CD4-positive, alpha-beta T cell (primary cell): ENCODE measurements at places on chromosomes 1 and 21.

DNA sequence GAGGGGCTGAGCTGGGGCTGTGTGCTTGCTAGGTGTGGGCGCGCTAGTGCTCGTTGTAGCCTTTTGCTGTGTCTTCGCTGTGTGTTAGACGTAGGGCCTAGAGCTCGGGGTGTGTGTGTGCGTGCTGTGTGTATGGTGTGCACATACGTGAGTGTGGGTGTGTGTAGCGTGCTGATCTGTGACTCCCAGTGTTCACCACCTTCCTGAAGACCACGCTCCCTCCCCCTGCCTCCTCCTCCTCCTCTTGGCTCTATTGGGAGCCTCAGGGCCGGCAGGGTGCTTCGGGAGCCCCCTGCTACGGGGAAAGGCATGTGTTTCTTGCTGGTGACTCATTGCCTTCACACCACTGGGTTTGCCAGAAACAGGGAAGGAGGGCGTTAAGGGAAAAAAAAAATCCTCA, 9.4 kb upstream of the KCNC4 start:
- H3K4me3 ChIP-seq: no peak overlapping the region
- DNase-seq: no peak
- H3K4me1 ChIP-seq: peaks cover 14% of the 10 kb centered on the region
- H3K27me3 ChIP-seq: no peaks in the 10 kb centered on the region

DNA sequence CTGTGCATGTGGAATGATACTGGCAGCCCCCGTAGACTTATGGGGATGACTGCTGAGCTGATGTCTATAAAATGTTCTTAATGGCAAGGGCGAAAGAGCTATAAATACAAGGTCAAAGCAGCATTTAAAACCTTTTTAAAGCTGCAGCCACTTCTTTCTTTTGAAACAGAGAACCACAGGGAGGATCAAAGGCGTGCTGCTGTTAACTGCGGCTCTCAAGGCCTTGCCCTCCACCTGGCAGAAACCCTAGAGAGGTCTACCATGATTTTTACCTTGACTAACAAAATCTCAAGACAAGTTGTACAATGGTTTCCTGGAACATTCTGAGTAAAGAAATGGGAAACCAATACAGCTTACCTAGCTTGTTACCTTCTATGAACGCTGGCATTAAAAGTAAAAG, 89.7 kb downstream of the SLC45A1 start:
- H3K4me1 ChIP-seq: peaks cover 64% of the 10 kb centered on the region
- H3K4me3 ChIP-seq: no peak overlapping the region
- peak overlapping the region; percentile 41 for H3K27ac ChIP-seq
- peaks cover 65% of the 10 kb centered on the region for H3K36me3 ChIP-seq
- H3K27me3 ChIP-seq: no peaks in the 10 kb centered on the region
- DNase-seq: peak; percentile 59

DNA sequence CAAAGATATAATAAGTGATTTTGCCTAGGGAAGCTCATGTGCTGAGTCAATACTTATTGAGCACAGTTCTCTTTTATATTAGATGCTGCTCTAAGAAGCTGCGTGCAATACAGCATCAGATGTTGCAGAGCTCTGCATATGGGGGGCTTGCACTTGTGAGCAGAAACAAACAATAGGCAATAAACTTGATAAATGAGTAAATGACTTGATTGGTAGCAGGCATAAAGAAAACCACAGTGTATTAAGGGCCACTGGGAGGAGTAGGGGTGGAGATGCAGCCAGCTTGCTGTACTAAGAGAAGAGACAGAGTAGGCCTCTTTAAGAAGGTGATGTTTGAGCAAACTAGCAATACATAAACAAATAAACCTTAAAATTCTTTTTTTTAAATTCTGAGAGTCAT, 598.5 kb upstream of the ADAMTS5 start:
- H3K36me3 ChIP-seq: no peaks in the 10 kb centered on the region
- no peak overlapping the region for H3K4me3 ChIP-seq
- DNase-seq: no peak
- no peak overlapping the region for H3K27ac ChIP-seq
- H3K27me3 ChIP-seq: no peaks in the 10 kb centered on the region
- H3K4me1 ChIP-seq: no peaks in the 10 kb centered on the region

DNA sequence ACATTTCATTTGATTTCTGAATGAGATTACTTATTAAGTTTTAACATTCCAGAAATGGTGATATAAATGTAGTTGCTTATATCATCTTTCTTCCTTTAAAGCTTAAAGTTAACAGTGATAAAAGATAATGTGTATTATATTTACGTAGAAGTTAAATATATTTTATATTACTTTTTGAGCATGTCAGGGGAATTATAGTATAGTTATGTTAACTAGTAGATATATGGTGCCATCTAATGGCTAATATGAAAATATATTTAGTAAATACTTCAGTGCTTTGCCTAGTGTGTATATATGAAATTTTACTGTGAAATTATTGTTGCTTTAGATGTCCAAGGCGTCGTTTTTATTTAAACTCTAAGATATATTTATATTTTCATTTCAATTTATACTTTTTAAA, 51.5 kb downstream of the SYT14 start:
- DNase-seq: no peak
- no peak overlapping the region for H3K27ac ChIP-seq
- H3K4me1 ChIP-seq: no peaks in the 10 kb centered on the region
- peaks cover 9% of the 10 kb centered on the region for H3K27me3 ChIP-seq

- no peak overlapping the region for H3K27ac ChIP-seq
- no peak for DNase-seq
- peaks cover 7% of the 10 kb centered on the region for H3K4me1 ChIP-seq
- no peaks in the 10 kb centered on the region for H3K27me3 ChIP-seq
- H3K36me3 ChIP-seq: no peaks in the 10 kb centered on the region
- H3K4me3 ChIP-seq: no peak overlapping the region
Measured at GRCh38 chr21:38751379-38752050, 54.2 kb upstream of the ETS2 start.

GRCh38 chr1:218462587-218462986, 117.5 kb downstream of the TGFB2 start:
- H3K4me1 ChIP-seq: no peaks in the 10 kb centered on the region
- no peaks in the 10 kb centered on the region for H3K36me3 ChIP-seq
- no peak overlapping the region for H3K4me3 ChIP-seq

DNA sequence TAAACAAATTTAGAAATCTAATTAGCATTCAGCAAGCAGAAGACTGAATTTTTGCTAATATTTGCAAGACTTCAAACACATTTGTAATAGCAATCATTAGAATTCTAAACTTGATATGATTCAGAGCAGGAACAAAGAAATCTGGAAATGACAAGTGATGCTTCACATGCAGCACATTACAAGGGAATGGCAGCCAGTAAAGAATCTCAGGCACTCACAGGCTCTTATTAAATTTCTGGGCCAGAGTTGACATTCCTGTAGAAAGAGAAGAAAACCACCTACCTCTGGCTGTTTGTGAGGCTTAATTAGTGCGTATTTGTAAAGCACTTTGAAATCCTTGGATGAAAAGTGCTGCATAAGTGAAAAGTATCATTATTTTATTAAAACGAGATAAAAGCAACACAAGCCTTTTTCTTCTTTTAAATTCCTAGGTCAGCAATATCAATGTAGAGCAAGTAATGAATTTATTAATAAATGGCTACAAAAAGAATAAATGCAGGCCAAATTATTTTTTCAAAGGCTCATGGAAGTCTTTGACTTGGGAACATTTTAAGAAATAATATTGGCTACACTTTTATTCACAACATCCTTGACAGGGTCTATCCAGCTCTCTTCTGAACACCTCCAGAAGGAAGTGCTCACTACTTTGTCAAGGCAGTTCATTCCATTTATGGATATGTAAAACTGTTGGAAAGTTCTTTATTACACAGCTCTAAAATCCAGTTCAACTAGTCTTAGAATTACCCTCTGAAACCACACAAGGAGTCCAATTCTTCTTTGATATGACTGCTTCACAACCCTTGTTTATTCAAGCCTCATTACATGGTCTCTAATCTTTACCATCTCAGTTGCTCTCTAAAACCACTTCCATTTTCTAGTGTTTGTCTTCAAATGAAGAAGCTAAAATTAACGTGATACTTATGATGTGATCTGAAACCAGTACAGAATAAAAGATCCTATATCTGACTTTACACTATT, 32.1 kb upstream of the SCYL3 start:
- H3K27me3 ChIP-seq: no peaks in the 10 kb centered on the region
- H3K4me1 ChIP-seq: no peaks in the 10 kb centered on the region
- H3K4me3 ChIP-seq: no peak overlapping the region
- no peak overlapping the region for H3K27ac ChIP-seq

DNA sequence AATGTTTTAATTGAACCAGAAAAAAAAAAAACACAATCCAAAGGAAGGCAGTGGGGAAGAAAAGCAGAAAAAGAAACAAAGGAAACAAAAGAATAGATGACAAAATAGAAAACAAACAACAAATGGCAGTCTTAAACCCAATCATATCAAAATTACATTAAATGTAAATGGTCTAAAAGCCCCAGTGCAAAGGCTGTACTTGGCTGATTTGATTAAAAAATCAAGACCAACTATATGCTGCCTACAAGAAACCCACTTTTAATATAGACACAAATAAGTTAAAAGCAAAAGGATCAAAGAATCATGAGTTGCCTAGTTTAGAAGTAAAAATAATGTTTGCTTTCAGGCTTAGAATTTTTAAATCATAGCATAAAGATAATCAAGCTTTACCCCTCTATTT, 19.8 kb upstream of the C1orf115 start:
- H3K27me3 ChIP-seq: peaks cover 3% of the 10 kb centered on the region
- no peak overlapping the region for H3K27ac ChIP-seq
- no peak for DNase-seq
- H3K4me3 ChIP-seq: no peak overlapping the region

- no peak overlapping the region for H3K27ac ChIP-seq
- no peaks in the 10 kb centered on the region for H3K36me3 ChIP-seq
- no peak for DNase-seq
- H3K4me1 ChIP-seq: peaks cover 73% of the 10 kb centered on the region
- H3K4me3 ChIP-seq: no peak overlapping the region
- no peaks in the 10 kb centered on the region for H3K27me3 ChIP-seq
Measured at GRCh38 chr1:41659159-41659495, 174.6 kb upstream of the EDN2 start.

DNA sequence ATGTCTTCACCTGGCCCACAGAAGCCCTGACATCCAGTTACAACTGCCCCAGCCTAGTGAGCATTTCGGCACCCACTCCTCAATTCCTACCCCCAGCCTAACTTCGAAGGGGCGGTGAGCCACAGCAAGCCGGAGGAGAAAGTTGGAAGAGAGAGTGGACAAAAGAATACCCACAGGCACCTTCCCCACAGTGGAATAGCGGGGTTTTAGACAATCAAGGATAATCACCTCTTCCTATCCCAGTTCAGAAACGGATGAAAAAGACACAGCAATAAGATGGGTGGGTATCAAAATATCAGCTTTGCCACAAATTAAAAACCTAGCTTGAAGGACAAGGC, 1.3 kb upstream of the LSS start:
- peak overlapping the region; percentile 53 for H3K4me3 ChIP-seq
- no peaks in the 10 kb centered on the region for H3K27me3 ChIP-seq
- peaks cover 13% of the 10 kb centered on the region for H3K36me3 ChIP-seq
- DNase-seq: no peak
- peaks cover 31% of the 10 kb centered on the region for H3K4me1 ChIP-seq
- no peak overlapping the region for H3K27ac ChIP-seq

DNA sequence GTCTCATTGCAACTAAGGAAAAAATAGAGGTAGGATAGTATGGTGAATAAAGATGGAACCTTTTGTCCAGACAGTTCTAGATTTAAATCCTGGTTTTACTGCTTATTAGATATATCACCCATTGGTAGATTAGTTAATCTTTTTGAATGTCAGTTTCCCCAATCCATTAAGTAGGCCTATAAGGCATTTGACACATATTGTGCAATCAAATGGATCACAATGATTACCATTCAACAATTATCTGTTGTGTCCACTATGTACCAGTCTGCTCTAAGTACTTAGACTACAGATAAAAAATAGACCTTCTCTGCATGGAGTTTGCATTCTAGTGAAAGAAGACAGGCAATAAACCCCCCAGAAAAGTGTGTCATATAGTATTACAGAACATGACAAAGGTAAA, 6.0 kb upstream of the PALMD start:
- H3K27ac ChIP-seq: no peak overlapping the region
- H3K4me3 ChIP-seq: no peak overlapping the region
- DNase-seq: no peak
- H3K36me3 ChIP-seq: no peaks in the 10 kb centered on the region
- no peaks in the 10 kb centered on the region for H3K4me1 ChIP-seq

DNA sequence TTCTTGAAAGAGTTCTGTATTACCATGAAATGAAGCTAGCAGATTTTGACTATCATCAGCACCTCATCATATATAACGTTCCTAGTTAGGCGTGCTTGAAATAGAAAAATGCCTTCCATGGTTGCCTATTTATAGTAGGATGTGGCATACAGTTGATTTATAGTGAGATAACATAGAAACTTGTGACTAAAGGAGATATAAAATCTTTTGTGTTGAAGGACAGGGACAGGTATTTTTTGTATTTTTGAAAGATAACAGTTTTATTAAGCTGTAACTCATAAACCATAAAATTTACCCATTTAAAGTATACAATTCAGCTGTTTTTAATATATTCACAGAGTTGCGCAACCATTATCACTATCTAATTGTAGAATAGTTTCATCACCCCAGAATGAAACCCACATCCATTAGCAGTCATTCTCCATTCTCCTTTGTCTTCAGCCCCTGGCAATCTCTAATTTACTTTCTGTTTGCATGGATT, 19.3 kb downstream of the SPEN start:
- H3K4me3 ChIP-seq: no peak overlapping the region
- H3K4me1 ChIP-seq: peaks cover 19% of the 10 kb centered on the region
- H3K27me3 ChIP-seq: no peaks in the 10 kb centered on the region
- peaks cover 3% of the 10 kb centered on the region for H3K36me3 ChIP-seq
- no peak for DNase-seq
- H3K27ac ChIP-seq: no peak overlapping the region

GRCh38 chr1:244665771-244666217, 12.9 kb downstream of the DESI2 start:
- no peaks in the 10 kb centered on the region for H3K4me1 ChIP-seq
- peaks cover 5% of the 10 kb centered on the region for H3K36me3 ChIP-seq
- H3K27me3 ChIP-seq: no peaks in the 10 kb centered on the region
- no peak overlapping the region for H3K4me3 ChIP-seq
- H3K27ac ChIP-seq: no peak overlapping the region
- no peak for DNase-seq

GRCh38 chr21:20698585-20698984, 299.6 kb upstream of the NCAM2 start:
- no peak overlapping the region for H3K27ac ChIP-seq
- DNase-seq: no peak
- H3K36me3 ChIP-seq: no peaks in the 10 kb centered on the region
- H3K4me3 ChIP-seq: no peak overlapping the region
- no peaks in the 10 kb centered on the region for H3K27me3 ChIP-seq
- no peaks in the 10 kb centered on the region for H3K4me1 ChIP-seq

GRCh38 chr1:21325731-21326387, 35.6 kb upstream of the ECE1 start:
- DNase-seq: no peak
- H3K36me3 ChIP-seq: peaks cover 9% of the 10 kb centered on the region
- H3K27me3 ChIP-seq: no peaks in the 10 kb centered on the region
- H3K4me1 ChIP-seq: peaks cover 82% of the 10 kb centered on the region
- peak overlapping the region; percentile 73 for H3K27ac ChIP-seq

DNA sequence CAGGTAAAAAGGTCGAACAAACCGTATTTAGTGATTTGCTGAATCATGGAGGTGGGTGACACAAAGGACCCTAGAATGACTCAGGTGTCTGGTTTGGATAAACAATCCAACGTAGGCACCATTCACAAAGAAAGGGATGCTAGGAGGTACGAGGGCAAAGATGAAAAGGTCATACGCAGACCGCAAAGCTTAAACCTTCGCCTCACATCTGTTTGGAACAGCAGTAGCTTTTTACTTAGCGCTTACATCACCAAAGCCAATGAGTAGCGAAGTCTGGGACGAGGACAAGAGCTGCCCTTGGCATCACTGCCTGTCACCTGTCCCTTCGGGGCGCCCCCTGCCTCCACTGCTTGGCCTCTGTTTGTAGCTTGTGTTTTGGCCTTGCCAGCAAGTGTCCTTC, 350.2 kb downstream of the SMYD3 start:
- H3K4me3 ChIP-seq: no peak overlapping the region
- no peak overlapping the region for H3K27ac ChIP-seq
- no peak for DNase-seq
- no peaks in the 10 kb centered on the region for H3K4me1 ChIP-seq
- H3K36me3 ChIP-seq: peaks cover 2% of the 10 kb centered on the region
